ENCODE measurements at places on chromosomes 13 and 19. TPM values are rescaled to one million over a fixed set of nuclear protein-coding genes. Genes with fewer than 3 reads are reported as not detected.

Gene GGN
- 0.30 TPM for total RNA-seq

Gene IL17D
- total RNA-seq, result 1.3 TPM

Gene FAM124A
- total RNA-seq, result 1.2 TPM

Gene FUT1
- total RNA-seq, result 0.28 TPM

Gene PPM1N
- 0.46 TPM for total RNA-seq

Gene ZNF724
- total RNA-seq, result 1.8 TPM

Gene STAP2
- total RNA-seq, result 1.2 TPM

Gene ZNF574
- 14.3 TPM for total RNA-seq

Gene ATP8B3
- 0.89 TPM for total RNA-seq

Gene NANOS3
- total RNA-seq, result not detected

Gene CD37
- total RNA-seq, result under 0.01 TPM

Gene CEACAM7
- not detected for total RNA-seq

Gene CYP2A7
- not detected for total RNA-seq

Gene SIAH3
- not detected for total RNA-seq

Gene LAIR1
- not detected for total RNA-seq

Gene VRK3
- total RNA-seq, result 22.9 TPM

Gene KLHL1
- total RNA-seq, result not detected

Gene VSTM1
- not detected for total RNA-seq

Gene PRR22
- total RNA-seq, result 0.18 TPM

Gene FUZ
- total RNA-seq, result 10.4 TPM

Gene COX7A1
- total RNA-seq, result 14.8 TPM

Gene OR7D2
- not detected for total RNA-seq

Gene FXYD3
- not detected for total RNA-seq

Gene SLITRK6
- not detected for total RNA-seq

Gene PODNL1
- 4.8 TPM for total RNA-seq

Gene EFNB2
- total RNA-seq, result 63.7 TPM

Gene CEACAM19
- 0.30 TPM for total RNA-seq

Gene GAPDHS
- total RNA-seq, result not detected

Gene MISP3
- 1.2 TPM for total RNA-seq

Gene ZNF836
- total RNA-seq, result 4.7 TPM

Gene GRK1
- total RNA-seq, result not detected

Gene CD33
- total RNA-seq, result not detected

Gene ZNF649
- total RNA-seq, result 8.9 TPM

Gene FUT2
- not detected for total RNA-seq

Gene ADGRE3
- total RNA-seq, result not detected

Gene EHD2
- total RNA-seq, result 93.2 TPM

Gene LAIR2
- total RNA-seq, result not detected

Gene ERICH4
- total RNA-seq, result not detected

Gene STOML3
- not detected for total RNA-seq

Gene ZNF536
- total RNA-seq, result not detected

Gene LINGO3
- total RNA-seq, result not detected

Gene MPHOSPH8
- 19.3 TPM for total RNA-seq

Gene RPL13A
- total RNA-seq, result 2,408 TPM

All from smooth muscle cell of the umbilical artery (primary cell).